ENCODE measurements at places on chromosomes 6 and 20.

GRCh38 chr6:28607990-28608389 lies 82.3 kb downstream of the GPX5 start:
- DNase-seq = no peak

GRCh38 chr6:108321253-108321747 lies 26.4 kb downstream of the AFG1L start:
- no peak for DNase-seq

DNA sequence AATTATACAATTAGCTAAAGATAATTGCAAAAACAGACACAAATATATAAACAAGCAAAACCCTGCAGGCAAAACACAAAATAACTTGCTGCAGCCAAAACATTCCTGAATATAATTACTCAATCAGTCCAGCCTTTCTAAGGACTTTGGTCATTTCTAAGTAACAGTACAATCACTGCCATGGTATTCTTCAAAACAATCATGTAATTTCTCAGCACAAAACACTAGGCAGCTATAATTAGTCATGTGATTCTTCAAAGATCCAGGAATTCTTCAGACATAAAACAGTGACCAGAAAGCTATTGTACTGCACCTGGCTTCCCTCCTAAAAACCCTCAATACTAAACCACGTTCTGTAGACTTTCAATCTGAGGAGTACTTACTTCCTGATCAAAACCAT lies 881.1 kb downstream of the EPHA7 start:
- no peak for DNase-seq

- DNase-seq = no peak
Observed at GRCh38 chr6:158631678-158632537, 12.6 kb downstream of the DYNLT1 start.

- no peak for DNase-seq
Observed at GRCh38 chr6:91822581-91822980, 1235.7 kb upstream of the MAP3K7 start.

- no peak for DNase-seq
Observed at GRCh38 chr6:143539734-143540133, 28.2 kb upstream of the FUCA2 start.

DNA sequence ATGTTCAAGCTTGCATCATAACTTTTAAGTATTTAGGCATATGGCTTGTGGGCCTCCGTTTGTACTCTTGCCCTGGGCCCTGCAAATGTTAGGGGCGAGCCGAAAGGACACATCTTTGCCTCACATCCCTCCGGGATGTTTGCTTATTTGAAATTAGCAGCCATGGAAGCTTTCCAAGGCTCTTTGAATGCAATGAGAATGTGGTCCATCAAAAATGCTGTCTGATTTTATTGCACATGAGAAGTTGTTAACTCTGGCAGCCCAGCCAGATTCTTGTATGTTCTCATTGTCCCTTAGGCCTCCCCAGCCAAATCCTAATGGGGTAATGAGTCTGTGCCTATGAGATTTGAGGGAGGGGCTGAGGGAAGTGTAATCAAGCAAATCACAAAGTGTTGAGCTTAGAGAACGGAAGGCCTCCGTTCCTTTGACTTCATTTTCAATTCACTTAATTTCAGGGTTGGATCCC lies 261.2 kb upstream of the MARCKS start:
- DNase-seq = no peak

DNA sequence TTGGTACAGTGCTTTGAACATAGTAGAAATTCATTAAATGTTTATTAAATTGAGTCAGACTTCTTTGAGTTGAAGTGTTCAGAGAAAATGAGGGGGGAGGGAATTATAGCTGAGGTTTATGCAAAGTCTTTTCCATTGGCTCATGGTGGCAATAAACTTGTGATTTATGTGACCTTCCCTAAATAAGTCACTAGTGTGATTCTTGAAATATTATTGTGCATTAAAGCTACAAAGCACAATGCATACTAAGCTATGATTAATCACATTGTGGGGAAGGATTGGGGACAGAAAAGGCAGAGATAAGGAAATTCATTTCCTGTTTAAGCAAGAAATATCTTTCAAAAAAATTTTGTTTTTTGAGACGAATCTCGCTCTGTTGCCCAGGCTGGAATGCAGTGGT lies 877.5 kb downstream of the TFAP2A start:
- no peak for DNase-seq

GRCh38 chr6:40400738-40401137 lies 186.4 kb downstream of the LRFN2 start:
- no peak for DNase-seq

GRCh38 chr20:23099791-23100719 lies 13.9 kb upstream of the CD93 start:
- no peak for DNase-seq

DNA sequence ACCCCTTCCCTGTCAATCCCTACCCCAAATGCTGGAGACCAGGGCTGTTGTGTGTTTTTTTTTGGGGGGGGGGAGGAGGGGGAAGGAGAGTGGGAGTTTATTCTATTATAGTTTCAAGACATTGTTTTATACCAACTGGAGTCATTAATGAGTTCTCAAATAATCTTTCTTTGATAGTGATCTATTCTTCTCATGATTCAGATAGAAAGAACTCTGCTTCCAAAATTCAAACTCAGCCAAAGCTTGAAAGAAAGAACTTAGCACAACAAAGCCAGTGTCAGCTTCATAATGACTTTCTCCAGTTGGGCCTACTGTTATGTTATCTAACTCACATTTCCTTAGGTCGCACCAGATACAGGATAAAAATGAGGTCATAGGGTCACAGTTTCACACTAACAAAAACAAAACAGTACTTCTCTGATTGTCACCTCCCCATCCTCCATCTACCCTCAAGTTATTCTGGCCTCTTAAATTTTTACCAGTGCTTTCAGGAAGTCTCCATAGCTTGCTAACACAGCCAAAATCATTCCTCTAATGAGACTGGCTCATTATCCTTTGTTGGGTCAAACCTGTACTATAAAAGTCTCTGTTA lies 19.0 kb upstream of the MAP3K7 start:
- no peak for DNase-seq

DNA sequence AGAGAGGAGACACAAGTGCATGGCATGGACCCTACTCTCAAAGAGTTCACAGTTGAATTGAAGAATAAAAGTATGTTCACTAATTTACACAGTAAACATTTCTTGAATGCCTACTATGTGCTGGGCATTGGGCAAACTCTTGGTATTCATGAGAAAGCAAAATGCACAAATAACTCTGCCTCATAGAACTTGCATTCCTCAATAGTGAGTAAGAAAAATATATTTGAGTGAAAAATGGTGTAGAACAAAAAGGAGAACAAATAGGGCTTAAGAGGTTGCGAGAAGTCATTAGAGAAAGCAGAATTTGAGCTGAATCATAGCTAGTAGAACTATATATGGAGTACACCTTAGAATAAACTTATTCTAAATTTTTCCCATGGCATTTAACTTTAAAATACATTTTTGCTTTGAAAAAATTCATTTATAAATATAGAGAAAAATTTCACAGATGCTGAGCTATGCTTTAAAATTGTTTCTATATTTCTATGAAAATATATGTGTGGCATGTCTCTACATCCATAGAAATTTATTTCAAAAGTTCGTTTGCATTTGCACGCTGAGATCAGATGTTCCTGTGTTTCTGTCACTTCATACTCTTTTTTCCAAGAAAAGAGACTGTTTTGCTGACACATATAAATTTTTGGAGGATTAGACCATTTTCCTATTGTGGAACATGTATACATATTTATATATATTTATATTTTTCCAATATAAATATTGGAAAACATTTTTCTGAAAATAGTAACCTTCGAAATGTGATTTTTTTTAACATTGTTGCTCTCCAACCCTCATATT lies 236.1 kb downstream of the KCNQ5 start:
- DNase-seq = no peak

GRCh38 chr6:169862043-169862891 lies 110.8 kb downstream of the ERMARD start:
- no peak for DNase-seq

GRCh38 chr6:154751011-154751800 lies 18.0 kb downstream of the SCAF8 start:
- no peak for DNase-seq

DNA sequence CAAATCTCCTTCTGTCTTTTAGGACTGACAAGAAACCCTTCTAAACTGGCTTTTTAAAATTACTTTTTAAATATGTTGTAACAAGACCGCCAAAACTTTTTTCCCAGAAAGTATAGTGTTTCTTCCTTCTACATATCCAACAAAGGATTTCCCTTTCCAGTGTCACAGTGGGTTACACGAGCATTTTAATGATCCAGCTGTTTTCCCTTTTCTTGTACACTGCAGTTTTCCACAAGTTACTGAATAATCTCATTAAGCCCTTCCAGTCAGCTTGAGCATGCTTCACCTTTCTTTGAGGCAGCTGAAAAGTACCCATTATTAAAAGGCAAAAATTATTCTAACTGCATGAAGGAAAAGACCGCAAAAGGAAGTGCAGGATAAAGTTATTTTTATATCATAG lies 48.6 kb downstream of the CD24 start:
- no peak for DNase-seq

- DNase-seq = no peak
Observed at GRCh38 chr20:39877788-39878187, 811.2 kb downstream of the MAFB start.

DNA sequence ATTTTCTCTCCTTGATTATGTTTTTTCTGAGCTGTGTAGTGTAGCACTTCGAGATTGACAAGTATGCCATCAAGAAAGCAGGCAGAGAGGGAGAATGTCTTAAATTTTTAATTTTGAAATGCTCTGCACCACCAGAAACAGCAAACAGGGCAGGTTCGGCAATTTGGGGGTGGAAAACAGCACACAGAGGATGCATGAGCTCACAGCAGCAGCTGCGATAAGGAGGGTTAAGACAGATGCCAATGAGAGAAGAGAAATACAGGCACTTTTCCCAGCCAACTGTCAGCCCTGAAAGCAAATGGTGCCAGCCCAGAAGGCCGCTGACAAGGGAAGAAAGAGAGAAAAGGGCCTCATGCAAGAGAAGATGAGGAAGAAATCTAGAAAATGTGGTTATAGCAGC lies 15.1 kb upstream of the SNRPB2 start:
- no peak for DNase-seq

GRCh38 chr20:14757728-14758127 lies 420.3 kb upstream of the FLRT3 start:
- DNase-seq = no peak

DNA sequence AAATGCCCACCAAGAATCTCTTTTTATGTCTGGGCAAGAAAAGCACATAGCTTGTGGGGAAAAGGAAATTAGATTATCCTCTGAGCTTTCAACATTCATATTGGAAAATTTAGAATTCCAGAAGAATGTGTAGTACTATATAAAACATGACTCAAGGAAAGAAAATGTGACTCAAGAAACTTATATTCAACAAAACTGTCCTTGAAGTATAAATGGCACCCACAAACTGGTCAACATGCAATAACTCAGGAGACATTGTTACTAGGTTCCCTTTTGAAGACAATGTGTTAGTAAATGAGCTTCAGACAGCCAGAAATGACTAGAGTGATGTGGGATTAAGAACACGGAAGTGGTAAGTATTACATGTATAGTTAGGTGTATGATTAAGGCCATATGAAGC lies 26.1 kb upstream of the TINAG start:
- DNase-seq = no peak

GRCh38 chr6:143594647-143595046 lies 83.1 kb upstream of the PHACTR2 start:
- DNase-seq = no peak

DNA sequence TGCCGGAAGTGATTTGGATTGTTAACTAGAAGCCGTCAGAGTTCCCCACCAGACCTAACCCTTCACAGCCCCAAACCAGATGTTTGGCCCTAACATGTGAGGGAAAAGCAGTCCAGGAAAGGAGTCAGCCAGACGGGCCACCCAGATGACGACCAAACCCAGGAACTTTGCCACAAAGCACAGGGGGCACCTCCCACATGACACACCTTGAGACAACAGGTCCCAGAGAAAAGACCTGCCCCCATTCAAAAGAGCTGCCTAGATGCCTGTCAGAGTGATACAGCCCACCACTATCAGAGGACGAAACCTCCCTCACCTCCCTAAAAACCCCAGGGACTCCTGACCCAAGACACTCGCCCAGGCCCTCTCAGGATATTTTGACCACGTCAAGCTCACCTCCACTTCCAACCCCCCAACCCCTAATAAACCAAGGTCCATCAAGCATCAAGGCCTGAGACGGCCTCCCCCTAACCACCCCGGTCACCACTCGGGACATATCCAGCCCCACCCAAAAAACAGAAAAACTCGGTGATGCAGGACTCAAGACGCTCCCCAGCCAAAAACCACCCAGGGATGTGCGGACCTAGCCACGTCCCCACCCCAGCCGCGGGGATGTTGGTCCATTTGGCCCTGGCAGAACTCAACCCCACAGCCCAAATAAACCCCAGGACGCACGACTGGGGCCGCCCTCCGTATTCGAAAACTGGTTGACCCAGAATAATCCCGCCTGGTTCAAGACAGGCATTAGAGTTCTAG lies 662 bp downstream of the ZNF343 start:
- no peak for DNase-seq

DNA sequence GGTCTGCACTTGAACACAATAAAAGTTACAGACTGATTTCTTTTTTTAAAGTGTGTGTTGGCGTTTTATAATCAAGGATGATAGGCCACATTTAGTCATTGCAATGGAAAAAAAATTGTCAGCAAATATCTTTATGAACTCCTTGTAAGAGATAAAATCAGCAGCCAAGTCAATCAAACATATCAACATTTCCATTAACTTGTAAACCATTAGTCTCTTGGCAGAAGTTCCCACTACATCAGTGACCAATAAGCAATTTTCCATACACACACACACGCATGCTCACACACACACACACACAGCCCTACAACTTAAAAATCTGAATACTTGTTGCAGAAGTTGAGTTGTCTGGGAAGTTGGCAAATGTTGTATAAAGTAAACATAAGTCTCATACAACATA lies 315.9 kb upstream of the KCNQ5 start:
- no peak for DNase-seq

DNA sequence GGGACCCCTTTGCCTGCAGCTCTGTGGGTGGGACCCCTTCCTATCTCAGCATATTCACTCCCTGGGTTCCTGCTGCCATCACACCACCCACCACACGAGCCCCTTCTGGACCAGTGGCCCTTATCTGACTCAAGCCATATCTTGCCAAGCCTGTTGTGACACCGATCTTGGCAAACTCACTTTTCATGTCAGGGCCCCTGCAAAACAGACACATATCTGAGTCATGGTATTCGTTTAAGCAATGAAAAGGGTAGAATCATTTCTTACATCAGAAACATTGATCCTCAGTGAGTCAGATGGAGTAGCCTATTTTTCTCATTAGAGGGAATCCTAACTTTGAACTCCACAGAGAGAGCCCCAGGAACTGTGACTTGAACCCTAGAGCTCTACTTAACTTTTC lies 10.6 kb downstream of the RAET1E start:
- no peak for DNase-seq

DNA sequence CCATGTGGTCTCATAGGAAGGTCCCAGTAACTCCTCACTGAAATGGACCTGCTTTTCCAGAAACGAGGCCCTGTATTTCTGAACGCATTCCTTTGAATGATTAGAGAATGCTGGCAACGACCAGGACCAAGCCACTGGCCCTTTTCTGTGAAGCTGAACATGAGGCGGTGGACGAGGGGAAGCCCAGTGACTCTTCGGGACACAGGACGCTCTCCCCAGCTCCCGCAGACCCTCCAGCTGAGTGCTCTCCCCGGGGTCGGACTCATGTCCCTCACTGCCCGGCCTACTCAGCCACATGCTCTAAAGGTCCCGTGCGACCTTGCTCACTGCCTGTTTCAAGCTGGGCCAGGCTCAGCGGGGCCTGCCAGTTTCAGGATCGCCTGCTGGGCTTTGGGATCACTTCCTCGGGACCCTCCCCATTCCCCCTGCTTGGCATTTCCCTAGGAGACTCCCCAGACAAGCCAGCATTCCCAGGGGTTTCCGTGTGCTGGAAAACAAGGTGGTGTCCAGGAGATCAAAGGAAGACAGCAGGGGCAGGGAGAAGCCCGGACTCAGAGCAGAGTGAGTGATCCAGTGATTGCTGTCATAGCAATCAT lies 2.6 kb upstream of the CST9 start:
- no peak for DNase-seq
